ENCODE measurements at places on chromosomes 16 and 17.
A peak's percentile ranks its signal among the peaks of the same experiment; 100 is the strongest.

- DNase-seq, result no peak
Measured at GRCh38 chr17:8125947-8126490, 2.1 kb upstream of the HES7 start.

- no peak for DNase-seq
Measured at GRCh38 chr16:69243479-69243878, 56.5 kb downstream of the SNTB2 start.

DNA sequence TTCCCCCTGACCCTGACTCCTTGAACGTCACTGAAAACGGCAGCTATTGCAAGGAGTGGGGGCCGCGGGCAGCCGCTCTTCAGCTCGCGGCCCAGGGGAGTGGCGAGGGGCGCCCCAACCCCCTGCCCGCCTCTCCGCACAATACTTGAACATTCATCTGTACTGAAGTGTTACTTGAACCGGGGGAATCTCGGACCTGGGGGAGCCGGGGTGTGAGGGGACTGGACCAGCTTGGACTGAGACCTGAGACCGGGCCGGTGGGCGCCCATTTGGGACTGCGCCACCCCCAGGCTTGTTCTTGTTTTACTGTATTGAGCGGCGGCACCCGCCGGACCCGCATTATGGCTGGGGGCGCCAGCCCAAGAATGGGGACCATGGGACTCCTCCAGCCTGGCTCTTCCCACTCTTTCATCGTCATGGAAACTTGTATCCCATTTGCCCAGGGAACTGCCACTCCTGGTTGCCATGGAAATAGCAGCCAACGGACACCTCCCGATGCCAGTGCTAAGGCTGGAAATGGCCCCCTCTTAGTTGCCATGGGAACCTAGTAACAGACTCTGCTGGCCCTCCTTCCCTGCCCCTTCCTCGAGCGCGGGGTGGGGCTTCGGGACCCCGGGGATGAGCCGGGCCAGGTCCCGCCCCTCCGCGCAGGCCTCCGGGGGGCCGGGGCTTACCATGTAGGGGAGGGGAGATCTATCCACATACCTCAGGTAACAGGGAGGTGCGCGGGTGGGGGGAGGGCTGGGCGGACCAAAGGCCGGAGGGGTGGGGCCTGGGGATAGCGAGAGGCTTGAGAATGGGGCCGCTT, 805 bp upstream of the ORAI3 start:
- peak; percentile 91 for DNase-seq

DNA sequence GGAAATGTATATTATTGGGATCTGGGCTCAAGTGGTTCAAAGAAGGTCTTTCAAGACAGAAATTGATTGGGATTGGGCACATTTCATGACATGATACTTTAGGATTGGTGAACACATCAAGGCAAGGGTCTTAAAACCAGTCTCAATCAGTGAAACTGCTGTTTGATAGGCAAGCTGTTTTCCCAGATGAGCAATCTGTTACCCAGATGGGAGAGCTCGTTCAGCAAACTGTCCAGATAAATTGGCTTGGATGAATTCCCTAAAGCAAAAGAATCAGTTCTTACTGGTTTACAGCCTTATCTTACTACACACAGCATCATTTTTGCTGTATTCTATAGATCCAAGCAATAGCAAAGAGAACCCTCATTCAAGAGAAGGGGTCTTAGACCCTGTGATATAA, 31.0 kb upstream of the CNEP1R1 start:
- DNase-seq, result no peak

DNA sequence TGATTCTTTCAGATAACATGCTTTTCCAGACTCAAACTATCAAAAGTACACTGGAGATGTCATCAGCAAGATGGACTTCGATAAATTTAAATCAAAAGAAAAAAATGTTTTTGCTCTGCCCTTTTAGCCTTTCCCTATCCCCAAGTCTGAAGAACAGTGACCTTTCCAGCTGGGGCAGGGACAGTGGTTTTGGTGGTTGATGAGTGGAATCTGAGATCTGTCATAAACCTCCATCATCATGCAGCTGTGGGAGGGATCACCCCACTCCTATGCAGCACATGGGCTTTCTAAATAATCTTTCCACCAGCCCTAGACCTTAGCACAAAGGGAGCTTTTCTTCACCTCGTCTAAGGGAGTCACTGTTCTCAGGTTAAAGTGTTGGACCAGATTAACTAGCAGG, 869.5 kb upstream of the SOX9 start:
- no peak for DNase-seq

- no peak for DNase-seq
Measured at GRCh38 chr17:21283482-21284318, 811 bp upstream of the MAP2K3 start.

DNA sequence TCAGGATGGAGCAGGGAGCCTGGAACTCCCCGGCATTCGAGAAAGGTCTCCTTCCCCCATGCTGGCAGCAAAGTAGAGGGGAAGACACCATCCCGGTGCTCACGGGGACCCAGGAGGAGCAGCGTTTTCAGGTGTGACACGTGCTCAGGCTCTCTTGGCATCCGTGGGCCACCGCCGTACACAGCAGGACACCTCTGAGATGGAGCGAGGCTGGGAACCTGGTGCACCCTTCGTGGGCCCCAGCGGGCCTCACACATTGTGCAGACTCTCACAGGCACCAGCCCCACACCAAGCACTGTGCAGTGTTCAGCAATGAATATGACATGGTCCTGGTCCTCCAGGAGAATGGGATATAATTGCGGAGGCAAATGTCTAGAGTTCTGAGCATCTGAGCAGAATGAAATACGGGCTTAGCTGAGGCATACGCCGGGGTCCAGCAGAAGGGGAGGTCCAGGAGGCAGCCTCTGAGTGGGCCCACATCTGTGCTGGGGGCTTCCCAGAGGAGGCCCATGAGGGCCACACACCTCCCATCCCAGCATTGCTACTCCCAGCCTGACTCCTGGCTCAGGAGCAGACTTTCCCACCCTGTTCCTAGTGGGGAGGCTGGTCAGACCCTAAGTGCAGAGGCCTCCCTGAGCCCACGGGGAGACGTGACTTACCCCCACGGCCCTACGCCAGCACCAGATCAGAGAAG, 72.6 kb downstream of the ABR start:
- DNase-seq, result no peak

DNA sequence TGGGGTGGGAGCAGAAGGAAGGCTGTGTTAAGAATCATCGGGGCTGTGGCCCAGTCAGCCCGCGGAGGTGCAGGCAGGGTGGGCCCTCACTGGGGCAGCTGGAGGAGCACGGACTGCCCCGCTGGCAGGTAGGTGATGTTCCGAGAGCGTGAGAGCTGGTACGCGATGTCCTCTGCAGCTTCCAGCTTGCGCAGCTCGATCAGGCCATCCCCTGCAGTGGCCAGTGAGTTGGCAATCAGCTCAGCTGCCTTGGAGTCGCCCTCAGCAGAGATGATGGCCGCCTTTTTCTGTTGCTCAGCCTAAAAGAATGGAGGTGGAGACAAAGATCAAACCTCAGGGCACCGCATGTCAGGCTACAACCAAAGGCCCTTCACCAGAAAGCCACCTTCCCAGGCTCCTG, 9.8 kb downstream of the PHB1 start:
- no peak for DNase-seq

- no peak for DNase-seq
Measured at GRCh38 chr17:9788601-9789000, 2.8 kb downstream of the DHRS7C start.

GRCh38 chr17:83079766-83080578, 563 bp downstream of the METRNL start:
- no peak for DNase-seq

DNA sequence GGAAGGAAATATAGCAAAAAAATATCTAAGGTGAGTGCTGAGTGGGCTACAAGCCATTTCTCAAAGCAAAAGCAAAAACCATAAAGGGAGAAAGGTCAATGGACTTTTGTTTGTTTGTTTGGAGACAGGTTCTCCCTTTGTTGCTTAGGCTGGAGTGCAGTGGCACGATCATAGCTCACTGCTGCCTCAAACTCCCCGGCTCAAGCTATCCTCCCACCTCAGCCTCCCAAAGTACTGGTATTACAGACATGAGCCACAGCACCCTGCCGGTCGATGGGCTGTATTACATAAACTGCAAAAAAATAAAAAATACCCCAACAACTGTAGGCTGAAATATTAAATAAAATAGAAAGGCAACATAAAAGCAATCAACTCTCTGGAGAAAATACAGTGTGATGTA, 3.5 kb upstream of the RBBP6 start:
- DNase-seq, result no peak

- DNase-seq, result no peak
Measured at GRCh38 chr17:77613627-77614026, 344.9 kb upstream of the TNRC6C start.

- DNase-seq, result no peak
Measured at GRCh38 chr17:2181897-2182448, 121.6 kb downstream of the SMG6 start.

DNA sequence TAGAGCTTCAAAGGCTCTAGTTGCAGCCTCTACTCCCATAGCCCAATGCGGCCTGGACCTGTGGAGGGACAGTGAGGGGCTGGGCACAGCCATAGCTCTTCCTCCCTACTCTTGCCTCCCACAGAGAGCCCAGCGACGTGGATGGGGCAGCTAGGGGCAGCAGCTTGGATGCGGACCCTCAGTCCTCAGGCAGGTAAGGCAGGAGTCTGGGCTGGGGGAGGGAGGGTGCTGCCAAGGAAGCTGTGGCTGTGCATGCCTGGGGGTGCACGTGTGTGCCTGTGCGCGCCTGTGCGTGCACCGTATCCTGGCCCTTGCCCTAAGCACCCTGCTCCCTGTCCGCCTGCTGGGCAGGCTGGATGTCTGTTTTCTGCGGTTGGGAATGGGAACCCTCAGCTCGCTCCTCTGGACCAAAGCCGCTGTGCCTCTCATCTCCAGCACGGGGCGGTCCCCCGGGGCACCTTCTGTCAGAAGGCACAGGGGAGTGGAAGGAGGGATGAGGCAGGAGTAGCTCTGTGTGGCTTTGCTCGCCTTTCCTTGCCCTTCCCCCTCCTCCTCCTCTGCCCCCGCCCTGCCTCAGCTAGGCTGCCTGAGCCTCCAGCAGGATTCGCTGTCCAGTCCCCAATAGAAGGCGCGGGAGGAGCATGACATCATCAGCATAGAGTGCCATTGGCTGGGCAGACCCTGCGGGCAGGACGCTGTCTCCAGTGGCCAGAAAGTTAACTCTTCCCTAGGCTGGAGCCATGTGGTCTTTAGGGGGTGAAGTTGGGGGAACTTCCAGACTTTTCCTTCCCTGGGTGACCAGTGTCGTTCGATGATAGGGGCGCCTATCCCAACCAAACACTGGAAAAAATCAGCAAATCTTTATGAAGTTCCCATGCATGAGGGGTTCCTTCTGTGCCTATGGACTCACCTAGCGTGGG, 797 bp downstream of the PRCD start:
- DNase-seq, result peak; percentile 76

DNA sequence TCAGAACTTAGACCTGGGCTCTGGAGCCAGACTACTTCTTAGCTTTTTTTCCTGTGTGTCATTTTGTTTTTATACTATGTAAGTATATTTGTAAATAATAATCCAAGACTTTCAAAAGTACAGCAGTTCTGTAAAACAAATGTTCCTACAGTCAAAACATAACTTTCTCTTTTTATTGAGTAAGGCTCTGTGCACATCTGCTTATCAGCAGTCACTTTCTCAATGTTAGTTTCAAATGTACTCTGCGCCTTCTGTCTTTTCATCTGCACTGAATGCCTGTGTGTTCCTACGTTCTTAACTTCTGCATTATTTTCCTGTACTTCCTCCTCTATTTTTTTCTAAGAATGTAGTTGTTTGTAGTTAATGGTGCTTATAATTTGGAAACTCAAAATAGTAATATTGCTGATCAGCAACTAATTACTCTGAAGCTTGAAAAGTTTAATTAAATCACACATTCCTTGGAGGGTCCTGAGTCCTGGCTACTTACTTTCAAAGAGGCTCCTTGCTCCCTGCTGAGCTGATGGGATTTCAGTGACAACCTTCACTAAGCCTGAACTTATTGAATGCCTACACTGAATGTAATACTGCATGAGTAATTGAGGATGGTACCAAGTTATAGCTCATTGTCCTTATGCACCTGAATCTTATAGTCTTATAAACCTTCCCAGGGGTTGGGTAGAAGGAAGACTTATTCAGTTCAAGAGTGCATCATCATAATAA, 329.9 kb downstream of the KCNJ2 start:
- DNase-seq, result no peak

DNA sequence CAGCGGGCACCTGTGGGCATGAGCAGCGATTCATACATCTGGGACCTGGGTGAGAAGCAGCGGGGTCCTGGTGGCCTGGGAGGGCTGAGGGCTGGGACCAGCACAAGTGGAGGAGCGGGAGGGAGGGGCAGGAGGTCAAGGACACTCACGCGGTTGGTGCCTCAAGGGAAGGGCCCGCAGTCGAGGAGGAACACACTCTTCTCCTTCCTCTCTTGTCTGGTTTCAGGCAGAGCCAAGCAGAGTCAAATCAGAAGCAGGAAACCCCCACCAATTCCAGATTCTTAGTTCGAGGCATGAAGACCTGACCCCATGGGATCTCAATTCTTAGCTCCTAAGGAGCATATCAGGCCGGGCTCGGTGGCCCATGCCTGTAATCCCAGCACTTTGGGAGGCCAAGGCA, 15.7 kb downstream of the DNAI2 start:
- no peak for DNase-seq

- DNase-seq, result no peak
Measured at GRCh38 chr16:14051103-14051729, 19.9 kb upstream of the MRTFB start.

GRCh38 chr17:6548578-6549330, 7.6 kb downstream of the PITPNM3 start:
- no peak for DNase-seq

GRCh38 chr17:55346658-55347057, 75.0 kb downstream of the MMD start:
- no peak for DNase-seq

GRCh38 chr17:83156408-83156807, 77.0 kb downstream of the METRNL start:
- DNase-seq, result no peak

- DNase-seq, result no peak
Measured at GRCh38 chr16:79469999-79470398, 130.5 kb downstream of the MAF start.

DNA sequence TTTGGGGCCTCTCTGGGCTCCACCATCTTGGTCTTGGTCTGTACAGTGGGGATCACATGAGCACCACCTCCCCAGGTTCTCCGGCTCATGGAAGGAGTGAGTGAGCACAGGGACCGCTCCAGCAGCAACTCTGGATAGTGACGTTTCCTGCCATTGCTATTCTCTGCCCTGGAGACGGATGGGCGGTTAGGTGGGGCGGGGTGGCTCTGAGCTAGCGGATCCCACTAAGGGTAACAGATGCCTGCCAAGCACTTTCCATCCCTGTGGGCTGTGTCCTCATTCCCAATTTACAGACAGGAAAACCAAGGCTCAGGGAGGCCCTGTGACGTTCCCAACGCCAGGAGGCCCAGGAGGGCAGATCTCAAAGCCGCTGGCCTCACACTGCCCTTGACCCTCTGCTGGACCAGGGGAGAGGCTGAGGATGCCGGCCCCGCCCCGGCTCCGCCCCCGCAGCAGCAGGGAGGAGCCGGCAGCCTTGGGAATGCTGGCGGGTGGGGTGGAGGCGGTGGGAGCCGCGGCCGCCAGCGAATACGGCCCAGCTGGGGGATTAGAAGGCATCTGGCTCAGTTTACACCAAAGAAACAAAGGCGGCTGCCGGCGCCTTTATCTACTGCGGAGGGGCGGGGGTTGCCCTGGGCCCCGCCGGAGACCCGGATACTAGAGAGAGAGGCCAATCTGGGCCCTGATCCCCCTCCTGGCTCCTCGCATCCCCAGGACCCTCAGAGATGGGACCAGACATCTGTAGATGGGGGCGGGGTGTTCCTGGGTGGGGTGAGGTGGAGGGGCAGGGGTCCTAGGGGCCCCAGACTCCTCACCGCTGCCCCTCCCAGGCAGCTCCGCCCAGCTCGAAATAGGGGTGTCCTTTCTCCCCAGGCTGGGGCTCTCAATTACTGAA, 122.3 kb upstream of the CIBAR2 start:
- DNase-seq, result peak; percentile 56

GRCh38 chr17:7580604-7581575, 1.5 kb downstream of the CD68 start:
- no peak for DNase-seq
